Activated T-helper 1 cell treated with anti-CD3 and anti-CD28 coated beads, Interleukin-2, amount 50 U/mL, for 16 hours (primary cell): ENCODE measurements at places on chromosomes 2 and 18.

GRCh38 chr2:73063909-73064875 lies 7.3 kb downstream of the SFXN5 start:
- DNase-seq: no peak

GRCh38 chr2:174259981-174260380 lies 11.6 kb upstream of the OLA1 start:
- DNase-seq: no peak

DNA sequence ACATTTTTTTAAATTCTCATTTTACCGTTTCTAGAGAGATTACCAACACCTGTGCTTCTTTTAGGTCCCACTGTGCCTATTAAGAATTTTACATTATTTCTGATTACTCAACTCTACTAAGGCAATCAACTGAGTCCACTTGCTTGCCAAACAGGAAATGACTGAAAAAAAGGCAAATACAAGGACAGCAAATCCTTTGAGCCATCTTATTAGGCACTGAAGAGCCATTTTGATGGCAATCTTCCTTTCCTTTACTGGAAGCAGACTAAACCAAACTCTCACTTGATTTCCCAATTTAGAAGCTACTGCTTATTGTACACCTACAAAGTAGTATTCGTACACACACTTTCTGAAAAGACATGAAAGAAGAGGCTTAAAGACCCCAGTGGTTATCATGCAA lies 121.4 kb upstream of the COL3A1 start:
- DNase-seq: no peak

DNA sequence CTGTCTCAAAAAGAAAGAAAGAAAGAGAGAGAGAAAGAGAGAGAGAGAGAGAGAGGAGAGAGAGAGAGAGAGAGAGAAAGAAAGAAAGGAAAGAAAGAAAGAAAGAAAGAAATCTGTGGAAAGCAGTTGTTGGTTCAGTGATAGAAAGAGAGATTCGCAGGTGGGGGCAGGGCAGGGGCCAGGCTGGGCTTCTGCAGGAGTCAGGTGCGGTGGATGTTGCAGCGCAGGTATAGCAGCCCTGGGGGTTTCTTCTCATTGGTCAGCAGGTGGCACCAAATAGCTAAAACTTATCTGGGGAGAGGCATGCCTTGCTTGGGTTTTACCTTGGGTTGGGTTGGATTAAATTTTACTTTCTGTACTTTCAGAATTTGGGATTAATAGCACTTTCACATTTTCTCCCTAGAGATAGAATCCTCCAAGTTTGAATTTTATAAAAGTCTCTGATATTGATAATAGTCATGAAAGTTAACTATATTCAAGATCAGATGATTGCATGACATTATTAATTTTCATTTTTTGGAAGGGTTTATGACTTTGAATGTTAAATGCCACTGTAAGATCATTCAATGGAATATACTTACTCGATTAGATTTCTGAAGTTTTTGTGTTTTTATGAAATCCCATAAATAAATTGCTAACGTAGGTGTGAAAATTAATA lies 66.6 kb downstream of the SPTBN1 start:
- no peak for DNase-seq

GRCh38 chr2:99656994-99657393 lies 167.2 kb upstream of the REV1 start:
- no peak for DNase-seq
